ENCODE measurements at places on chromosomes 7 and 10.

- DNase-seq: no peak
Measured at GRCh38 chr7:66800591-66800990, 60.1 kb downstream of the RABGEF1 start.

- DNase-seq: no peak
Measured at GRCh38 chr7:6179620-6180343, 92.6 kb downstream of the CYTH3 start.

DNA sequence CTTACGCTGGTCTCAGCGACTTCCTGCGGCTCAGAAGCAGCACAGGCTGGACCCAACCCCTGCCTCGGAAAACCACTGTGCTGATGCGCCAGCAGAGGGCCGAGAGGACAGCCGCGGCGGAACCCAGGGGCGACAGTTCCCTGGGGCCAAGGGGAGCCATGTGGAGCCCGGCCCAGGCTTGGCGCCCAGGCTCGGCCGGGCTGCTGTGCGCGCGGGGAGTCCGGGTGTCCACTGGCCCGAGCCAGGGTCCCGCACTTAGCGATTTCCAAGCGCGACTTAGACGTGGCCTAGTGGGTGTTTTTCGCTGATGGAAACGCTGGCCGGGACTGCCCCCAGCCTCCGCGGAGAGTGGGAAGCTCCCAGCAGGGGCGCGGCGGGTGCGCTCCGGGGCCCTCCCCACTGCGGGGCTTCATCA lies 18.6 kb upstream of the ZNF32 start:
- no peak for DNase-seq

DNA sequence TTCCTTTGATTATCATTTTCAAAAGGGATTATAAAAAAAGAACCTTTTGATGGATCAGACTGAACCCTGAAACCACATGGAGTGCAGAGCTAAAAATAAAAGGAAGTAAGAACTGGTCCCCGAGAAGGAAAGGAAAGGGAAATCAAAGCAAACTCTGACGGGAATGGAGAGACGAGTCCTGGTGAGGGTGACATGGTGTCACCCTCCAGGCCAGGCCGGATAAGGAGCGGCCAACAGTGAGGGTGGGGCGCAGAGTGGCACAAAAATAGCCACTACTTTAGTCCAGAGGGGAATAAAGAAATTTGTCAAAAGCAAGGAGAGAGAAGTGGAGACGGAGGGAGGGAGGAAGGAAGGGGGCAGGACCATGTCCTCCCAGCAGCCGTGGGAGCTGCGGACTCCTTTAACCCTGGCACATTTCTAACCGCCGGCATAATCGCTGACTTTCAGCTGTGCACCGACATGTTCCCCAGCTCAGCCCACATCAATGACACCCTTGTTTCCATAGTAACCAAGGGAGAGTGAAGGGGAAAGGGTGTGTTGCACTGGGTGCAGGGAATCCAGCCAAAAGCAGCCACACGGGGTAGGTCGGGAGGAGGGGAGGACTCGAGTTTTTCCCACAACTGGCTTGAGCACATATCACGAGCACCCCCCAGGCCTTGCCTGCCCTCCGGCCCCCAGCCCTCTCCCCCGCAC lies 29.7 kb downstream of the TRIM8 start:
- DNase-seq: peak; percentile 66

- DNase-seq: no peak
Measured at GRCh38 chr10:86371116-86371515, 4.5 kb upstream of the GRID1 start.

GRCh38 chr10:124641282-124642087 lies 102.7 kb downstream of the FAM53B start:
- DNase-seq: no peak

DNA sequence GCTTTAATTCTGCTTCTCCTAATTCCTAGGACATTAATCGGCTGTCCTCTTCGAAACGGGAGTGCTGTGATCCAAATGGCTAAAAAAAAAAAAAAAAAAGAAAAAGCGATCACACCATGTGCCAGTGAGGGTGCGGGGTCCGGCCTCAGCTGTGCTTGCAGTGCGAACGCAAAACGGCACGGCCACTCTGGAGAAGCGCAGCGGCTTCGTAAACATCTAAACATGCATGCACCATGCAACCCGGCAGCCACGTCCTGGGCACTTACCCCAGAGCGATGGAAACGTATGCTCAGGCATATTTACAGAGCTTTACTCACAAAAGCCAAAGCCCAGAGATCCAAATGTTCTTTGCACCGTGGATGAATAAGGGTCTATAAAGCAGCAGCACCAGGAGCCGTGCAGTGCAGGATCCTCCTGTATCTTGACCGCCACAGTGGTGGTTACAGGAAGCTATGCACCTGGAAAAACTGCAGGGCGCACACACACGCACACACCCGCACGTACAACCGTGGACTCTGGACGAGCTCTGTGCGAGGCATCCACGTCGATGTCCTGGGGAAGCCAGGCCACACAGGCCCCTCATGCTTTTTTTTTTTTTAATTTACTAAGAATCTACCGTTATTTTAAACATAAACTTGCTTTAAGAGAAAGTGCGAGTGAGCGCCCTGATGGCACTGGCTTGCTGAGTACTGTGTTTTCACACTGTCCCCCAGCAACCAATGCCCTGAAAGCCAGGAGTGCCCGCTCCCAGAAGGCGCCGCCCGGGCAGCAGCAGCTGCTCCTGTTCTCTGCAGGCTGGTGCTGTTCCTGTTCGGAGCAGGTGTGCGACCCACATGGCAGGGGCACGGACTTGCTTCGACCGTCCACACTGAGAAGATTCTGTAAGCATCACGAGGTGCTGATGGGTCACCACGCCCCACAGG lies 25.0 kb downstream of the GPER1 start:
- no peak for DNase-seq

- no peak for DNase-seq
Measured at GRCh38 chr7:97174303-97174702, 56.8 kb downstream of the SDHAF3 start.

- DNase-seq: no peak
Measured at GRCh38 chr10:109982812-109983211, 25.0 kb upstream of the ADD3 start.

DNA sequence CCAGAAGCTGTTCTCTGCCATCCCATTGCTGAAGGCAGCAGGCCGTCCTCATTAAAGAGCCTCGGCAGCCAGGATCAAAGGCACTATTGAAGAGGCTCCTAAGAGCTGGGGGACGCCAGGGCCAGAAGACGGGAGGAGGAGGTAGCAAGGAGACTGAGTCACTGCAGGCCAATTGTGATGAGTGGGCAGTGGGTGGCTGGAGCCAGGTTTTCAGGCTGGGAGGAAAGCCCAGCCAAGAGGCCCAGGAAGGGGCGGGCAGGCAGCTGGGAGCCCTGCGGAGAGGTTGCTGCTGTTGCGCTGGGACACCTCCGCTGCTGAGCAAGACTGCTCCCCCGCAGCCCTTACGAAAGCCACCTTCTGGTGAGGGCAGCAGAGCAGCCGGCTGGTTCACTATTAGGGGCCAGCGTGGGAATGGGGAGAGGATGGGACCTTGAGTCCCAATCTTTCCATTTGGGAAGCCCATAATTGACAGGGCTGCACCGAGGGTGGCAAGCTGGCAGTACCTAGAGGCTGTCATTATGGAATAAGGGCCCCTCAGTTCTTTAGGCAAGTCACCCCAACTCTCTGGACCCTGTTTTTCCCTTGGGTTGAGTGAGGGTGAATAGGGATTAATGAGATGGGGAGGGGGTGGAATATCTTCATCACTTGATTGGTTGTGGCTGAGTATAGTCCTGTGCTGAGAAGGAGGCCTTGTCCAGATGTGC lies 48.4 kb downstream of the UNC5B start:
- DNase-seq: no peak

GRCh38 chr10:130617985-130618384 lies 481.8 kb downstream of the GLRX3 start:
- DNase-seq: no peak

- DNase-seq: peak; percentile 53
Measured at GRCh38 chr10:49601857-49602256, 8.3 kb upstream of the SLC18A3 start.

DNA sequence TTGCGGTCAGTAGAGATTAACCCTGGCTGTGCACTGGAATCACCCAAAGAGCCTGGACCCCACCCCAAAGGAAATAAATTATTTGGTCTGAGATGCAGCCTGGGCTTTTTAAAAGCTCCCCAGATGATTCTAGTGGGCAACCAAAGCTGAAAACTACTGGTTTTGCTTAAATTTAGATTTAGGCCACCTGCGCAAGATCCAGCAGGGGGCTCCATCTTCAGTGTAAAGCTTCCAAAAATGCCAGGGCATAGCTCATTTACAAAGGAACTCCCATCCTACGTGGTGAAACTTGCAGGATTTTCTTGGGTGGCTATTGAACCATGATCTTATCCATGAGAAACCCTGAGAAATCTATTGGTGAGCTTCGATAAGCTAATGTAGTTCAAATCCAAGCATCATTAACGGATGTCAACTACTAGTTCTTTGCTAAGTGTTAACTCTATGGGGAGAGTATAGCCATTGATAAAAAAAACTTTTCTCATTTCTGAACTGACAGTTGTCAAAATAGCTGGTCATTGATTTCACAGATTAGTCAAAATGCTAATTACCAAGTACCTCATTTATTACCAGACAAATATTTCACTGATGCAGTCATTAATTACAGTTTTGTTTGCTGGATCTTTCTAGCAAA lies 315.3 kb downstream of the LHFPL3 start:
- peak; percentile 39 for DNase-seq

- no peak for DNase-seq
Measured at GRCh38 chr7:33880787-33881186, 24.6 kb upstream of the BMPER start.

DNA sequence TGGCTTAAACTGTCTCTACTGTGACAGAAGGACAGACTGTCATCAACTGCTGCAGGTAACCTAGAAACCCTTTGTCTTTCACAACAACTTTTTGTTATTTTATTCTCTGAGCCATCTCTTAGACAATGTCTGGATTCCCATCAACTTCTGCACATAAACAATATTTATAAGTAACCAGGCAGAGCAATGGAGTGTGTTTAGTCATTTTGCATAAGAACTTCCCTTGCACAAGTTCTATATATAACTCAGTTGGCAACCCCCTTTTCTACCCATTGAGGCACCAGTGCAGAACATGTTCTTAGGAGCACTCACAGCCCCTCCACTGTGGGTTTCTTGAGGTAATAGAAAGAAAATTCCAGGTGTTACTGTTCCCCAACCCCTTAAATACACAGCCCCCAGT lies 65.0 kb upstream of the IL6 start:
- no peak for DNase-seq

DNA sequence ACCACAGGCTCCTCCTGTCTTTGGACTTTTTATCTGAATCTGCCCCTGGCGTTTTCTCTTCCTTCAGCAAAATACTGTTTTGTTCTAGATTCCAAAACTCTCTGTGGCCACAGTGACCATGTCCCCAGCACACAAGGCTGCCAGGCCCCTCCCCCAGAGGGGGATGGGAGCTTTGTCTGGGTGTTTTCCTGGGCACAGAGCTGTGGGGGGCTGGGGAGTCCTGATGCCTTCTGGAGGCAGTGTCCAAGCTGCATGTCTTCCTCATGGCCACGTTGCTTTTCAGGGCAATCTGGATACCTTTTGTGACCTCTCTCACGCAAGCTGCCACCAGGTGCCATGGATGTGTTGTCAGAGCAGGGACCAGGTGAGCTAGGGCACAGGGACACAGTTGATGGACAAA lies 26.2 kb downstream of the ANTXRL start:
- no peak for DNase-seq

DNA sequence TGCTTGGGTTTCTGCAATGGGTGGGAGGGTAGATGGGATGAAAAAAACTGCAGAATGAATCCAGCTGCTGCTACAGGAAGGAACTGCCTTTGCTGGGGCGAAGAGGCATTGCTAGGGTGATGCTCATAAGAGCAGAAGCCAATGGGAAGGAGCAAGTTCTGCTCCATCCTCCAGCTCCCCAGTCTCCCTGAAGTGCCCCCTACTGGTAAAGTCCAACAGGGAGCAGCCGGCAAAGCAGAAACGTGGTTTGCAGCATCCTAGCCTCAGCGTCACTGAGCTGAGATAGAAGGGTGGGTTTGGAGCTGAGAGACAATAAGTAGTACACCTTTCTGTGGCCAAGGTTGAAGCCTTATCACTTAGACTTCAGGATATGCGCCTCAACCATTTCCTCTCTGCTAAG lies 220.5 kb downstream of the CCSER2 start:
- no peak for DNase-seq

- DNase-seq: no peak
Measured at GRCh38 chr7:136399385-136399784, 422.2 kb upstream of the MTPN start.

- no peak for DNase-seq
Measured at GRCh38 chr7:76405738-76406137, 3.8 kb downstream of the SSC4D start.

GRCh38 chr10:18607503-18608378 lies 43.6 kb downstream of the NSUN6 start:
- peak; percentile 37 for DNase-seq

- no peak for DNase-seq
Measured at GRCh38 chr7:128044064-128044463, 12.8 kb upstream of the LRRC4 start.

GRCh38 chr10:71860243-71861029 lies 9.4 kb upstream of the PSAP start:
- peak; percentile 78 for DNase-seq

DNA sequence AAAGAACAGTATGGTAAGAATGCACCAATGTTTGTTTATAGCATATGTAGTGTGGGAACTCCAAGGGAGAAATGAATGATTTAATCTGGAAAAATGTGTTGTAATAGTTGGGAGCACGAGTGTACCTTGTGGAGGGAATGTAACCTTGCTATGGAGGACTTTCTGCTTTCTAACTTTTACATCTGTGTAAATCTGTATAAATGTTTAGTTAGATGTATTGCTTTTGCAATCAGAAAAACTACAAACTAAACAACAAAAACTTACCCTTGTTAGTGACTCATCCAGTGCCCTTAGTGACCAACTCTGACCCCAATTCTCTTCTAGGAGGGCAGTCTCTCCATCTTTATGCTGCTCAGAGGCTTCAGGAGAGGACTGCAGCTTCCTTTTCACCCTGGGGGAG lies 89.3 kb downstream of the CCNY start:
- DNase-seq: no peak

- DNase-seq: no peak
Measured at GRCh38 chr7:80729591-80730320, 91.3 kb downstream of the CD36 start.

DNA sequence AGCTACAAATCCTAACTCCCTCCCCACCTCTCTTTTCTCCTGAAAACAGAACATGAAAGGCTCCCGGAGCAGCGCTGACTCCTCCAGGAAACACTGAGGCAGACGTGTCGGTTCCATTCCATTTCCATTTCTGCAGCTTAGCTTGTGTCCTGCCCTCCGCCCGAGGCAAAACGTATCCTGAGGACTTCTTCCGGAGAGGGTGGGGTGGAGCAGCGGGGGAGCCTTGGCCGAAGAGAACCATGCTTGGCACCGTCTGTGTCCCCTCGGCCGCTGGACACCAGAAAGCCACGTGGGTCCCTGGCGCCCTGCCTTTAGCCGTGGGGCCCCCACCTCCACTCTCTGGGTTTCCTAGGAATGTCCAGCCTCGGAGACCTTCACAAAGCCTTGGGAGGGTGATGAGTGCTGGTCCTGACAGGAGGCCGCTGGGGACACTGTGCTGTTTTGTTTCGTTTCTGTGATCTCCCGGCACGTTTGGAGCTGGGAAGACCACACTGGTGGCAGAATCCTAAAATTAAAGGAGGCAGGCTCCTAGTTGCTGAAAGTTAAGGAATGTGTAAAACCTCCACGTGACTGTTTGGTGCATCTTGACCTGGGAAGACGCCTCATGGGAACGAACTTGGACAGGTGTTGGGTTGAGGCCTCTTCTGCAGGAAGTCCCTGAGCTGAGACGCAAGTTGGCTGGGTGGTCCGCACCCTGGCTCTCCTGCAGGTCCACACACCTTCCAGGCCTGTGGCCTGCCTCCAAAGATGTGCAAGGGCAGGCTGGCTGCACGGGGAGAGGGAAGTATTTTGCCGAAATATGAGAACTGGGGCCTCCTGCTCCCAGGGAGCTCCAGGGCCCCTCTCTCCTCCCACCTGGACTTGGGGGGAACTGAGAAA lies 30.4 kb downstream of the PFKFB3 start:
- no peak for DNase-seq

All from NCI-H1694 (cell line).